Caudate nucleus (tissue), 63 donors: ENCODE measurements at places on chromosomes 6 and 20.

DNA sequence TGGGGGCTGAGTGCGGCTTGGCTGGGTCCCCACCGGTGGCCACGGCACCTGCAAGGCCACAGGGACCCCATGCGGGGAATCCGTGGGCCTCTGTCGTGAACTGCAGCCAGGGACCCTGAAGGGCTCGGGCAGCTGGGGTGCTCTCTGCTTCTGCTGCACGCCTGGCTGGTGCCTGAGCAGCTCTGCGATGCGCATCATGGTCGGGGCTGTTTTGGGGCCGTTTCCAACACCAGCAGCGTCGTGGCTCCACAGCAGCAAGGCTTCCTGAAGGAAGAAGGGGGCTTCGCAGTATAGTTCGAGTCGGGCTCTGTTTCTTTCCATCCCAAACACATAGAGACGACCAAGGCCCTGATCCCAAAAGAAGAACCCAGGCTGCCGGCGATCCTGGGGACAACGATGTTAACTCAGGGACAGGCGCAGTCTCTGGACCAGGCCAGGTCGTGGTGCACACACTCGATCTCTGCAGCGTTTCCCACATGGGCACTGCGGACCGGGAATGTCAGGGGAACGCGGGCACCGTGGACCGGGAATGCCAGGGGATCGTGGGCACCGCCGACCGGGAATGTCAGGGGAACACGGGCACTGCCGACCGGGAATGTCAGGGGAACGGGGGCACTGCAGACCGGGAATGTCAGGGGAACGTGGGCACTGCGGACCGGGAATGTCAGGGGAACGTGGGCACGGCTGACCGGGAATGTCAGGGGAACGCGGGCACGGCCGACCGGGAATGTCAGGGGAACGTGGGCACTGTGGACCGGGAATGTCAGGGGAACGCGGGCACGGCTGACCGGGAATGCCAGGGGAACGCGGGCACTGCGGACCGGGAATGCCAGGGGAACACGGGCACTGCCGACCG lies 36.8 kb upstream of the BHLHE23 start:
- no peak for DNase-seq

- no peak for DNase-seq
These were observed 791.1 kb downstream of the MAFB start for GRCh38 chr20:39897781-39898466.

DNA sequence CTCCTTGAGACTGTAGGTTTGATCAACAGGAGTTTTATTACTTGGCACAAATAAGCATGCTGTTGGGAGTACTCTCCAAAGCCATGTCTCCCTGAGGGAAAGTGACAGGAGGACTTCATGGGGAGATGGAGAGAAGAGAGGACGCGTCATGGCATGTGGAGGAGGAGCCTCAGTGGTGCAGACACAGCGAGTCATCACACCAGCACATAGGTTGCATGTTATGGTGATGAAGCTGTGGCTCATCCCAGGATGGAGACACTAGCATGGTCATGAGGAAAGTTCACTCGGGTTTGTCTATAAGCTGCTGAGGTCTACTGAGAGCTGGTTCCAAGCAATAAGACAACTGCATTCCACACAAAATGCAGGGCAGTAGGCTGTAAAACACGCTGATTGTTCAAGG lies 13.2 kb upstream of the SSTR4 start:
- DNase-seq, result no peak

DNA sequence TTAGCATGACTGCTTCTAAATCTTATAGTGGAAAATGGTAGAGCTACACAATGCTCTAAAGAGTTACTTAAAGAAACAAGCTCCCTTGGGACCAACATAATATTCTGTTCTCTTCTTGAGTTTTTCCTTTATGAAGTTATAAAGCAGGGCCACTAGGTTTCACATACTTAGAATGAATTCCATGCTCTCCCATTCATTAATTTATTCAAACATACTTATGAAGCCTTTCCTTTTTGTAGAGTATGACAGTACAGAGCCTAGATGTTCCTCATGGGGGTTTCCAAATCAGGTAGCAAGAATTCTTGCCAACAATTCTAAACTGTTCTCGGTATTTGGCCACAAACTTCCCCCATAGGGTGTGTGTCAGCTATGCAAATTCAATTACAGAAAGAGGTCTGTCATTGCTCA lies 20.6 kb upstream of the FABP7 start:
- no peak for DNase-seq

GRCh38 chr6:26432627-26433201 lies 7.6 kb upstream of the BTN3A3 start:
- no peak for DNase-seq

DNA sequence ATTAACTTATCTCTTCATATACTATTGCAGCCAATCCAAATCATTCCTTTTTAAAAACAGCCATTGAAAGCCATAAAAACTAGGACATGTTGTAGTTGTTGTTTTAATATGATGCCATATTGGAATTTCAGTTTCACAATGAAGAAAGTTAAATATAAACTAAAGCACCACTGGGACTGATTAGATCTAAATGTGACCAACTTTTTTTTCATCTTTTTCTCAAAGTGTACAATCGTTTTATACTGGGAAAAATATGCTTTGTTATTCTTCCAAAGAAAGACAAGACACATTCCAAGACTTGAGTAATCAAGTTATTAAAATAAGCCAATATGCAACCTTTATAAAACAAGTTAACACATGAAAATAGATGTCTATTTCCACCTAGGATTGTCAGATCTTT lies 68.5 kb downstream of the THEMIS start:
- no peak for DNase-seq

DNA sequence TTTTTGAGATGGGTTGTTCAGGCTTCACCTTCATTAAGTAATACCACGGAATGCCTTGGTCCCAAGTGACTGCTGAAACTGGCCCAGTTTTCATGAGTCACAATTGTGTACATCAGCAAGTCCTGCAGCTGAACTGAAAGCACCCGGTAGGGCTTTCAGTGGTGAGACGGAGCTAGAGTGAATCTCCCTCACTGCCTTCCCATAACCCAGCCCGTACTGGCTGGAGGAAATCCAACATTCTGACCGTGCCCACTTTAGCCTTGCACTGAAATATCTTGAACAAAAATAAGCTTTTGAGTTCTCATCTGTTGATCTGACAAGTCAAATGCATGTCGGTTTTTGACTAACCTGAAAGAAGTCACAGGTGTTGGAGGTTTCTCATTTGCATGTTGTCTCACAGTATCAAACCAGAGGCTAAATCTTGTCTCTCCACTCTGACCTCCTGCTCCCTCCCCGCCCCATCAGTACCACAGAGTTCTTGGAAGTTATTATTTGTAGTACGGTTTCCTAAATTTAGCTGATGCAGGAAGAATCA lies 35.9 kb downstream of the DUSP22 start:
- DNase-seq, result no peak

DNA sequence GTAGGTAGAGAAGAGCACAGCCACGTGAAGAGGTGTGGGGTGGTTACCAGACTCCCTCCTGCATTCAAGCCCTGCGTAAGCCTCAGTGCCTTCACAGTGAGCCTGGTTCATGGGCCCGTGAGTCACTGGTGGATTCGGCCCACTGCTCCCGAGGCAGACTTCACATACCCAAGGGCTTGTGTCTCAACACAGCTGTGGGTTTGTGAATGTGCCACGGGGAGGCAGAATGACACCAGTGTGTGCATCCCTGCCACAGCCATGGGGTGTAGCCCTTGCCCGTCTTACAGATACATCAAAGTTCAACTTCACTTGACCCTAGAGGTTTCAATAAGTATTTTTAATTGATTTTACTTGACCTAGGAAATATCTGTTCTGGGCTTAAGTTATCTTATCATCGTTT lies 108.5 kb downstream of the MAP3K4 start:
- DNase-seq, result peak; percentile 12

- no peak for DNase-seq
These were observed 45.5 kb upstream of the ZNF217 start for GRCh38 chr20:53639128-53639527.

GRCh38 chr6:81075974-81076373 lies 676.5 kb downstream of the TENT5A start:
- no peak for DNase-seq

GRCh38 chr6:29183594-29183993 lies 12.9 kb downstream of the OR2J2 start:
- DNase-seq, result no peak
